Effector CD8-positive, alpha-beta T cell (primary cell): ENCODE measurements at places on chromosomes 6 and 20.

- no peak for DNase-seq
Measured at GRCh38 chr6:154996841-154997311, 1.8 kb downstream of the TIAM2 start.

GRCh38 chr6:118297821-118298220 is 250.3 kb upstream of the PLN start:
- no peak for DNase-seq

DNA sequence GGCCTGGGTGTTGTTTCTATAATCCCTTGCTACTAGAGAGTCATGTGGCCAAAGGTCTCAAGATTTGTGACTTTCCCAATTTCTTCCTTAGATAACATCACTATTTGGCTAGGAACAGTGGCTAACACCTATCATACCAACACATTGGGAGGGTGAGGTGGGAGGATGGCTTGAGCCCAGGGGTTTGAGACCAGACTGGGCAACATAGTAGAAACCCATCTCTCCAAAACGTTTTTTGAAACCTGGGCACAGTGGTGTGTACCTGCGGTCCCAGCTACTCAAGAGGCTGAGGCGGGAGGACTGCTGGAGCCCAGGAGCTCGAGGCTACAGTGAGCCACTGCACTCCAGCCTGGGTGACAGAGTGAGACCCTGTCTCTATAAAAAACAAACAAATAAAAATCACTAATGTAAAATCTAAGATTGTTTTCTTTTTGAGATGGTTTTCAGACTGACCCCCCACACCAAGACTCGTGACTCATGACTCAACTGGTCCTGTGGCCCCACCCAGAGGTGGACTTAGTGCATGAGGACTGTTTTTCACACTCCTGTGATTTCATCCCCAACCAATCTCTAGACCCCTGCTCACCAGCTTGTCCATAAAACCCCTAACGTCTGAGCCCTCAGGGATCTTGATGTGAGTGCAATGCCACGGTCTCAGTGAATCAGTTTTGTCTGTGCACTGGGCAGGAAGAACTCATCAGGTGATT is 48.3 kb upstream of the KIF16B start:
- no peak for DNase-seq

GRCh38 chr6:134703206-134703605 is 246.7 kb downstream of the ALDH8A1 start:
- no peak for DNase-seq

GRCh38 chr6:105539911-105540310 is 137.0 kb upstream of the PREP start:
- no peak for DNase-seq

GRCh38 chr6:18154507-18155149 is at the start of gene TPMT:
TSS of gene TPMT (minus strand) at chr6:18155077. CDS start at chr6:18149127, 5,950 bp downstream.
- no peak for DNase-seq

GRCh38 chr6:120484146-120484545 is 850.1 kb downstream of the TBC1D32 start:
- DNase-seq: no peak

GRCh38 chr20:16601047-16601446 is 27.8 kb upstream of the KIF16B start:
- DNase-seq: no peak

DNA sequence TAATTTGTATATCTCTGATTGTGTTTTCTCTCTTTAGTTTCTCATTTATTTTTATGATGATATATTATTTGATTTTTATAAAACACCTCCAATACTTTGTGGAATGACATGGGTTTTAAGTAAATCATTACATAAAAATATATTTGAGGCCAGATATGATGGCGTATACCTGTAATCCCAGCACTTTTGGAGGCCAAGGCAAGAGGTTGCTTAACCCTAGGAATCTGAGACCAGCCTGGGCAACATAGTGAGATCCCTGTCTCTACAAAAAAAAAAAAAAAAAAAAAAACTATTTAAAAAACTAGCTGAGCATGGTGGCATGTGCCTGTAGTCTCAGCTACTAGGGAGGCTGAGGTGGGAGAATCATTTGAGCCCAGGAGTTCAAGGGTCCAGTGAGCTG is 87.3 kb downstream of the BMP6 start:
- no peak for DNase-seq

GRCh38 chr6:149461670-149462069 is 23.1 kb downstream of the ZC3H12D start:
- DNase-seq: no peak

GRCh38 chr6:125454351-125454750 is 152.6 kb upstream of the HDDC2 start:
- DNase-seq: no peak

DNA sequence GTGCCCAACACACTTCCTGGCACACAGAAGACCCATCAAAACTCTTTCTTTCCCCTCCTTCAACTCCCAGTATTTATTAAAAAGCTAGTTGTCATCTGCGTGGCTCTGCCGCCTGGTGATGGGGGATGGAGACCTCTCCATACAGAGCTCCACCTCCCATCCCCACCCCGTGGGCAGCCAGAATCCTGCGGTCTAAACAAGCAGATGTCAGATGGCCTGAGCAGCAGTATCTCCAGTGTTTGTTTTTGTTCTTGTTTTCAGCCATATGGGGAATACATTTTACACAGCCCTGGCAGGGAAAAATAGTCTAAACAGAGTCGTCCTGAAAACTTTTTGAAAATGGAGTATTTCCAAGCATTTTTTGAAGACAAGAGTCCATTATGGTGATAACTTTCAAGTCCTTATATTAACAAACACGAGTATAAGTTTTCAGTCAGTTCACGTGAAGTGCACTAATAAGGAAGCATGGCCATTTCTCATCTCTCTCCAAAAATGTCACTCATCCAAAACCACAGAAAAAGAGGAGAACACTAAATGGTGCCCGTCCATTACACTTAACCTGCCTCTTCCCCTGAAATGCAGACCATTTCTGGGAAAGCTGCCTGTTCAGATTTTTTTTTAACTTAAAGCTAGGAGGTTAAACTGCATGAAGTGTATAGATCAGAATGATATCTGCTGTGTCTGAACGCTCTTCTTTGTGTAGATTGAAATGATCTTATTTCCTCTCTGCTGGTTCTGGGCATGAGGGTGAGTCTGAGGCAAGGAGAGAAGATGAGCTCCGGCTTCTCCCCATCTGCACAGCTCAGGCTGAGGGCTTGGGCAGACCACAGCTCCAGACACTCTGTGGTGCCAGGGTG is 91.0 kb downstream of the TCP11 start:
- no peak for DNase-seq

DNA sequence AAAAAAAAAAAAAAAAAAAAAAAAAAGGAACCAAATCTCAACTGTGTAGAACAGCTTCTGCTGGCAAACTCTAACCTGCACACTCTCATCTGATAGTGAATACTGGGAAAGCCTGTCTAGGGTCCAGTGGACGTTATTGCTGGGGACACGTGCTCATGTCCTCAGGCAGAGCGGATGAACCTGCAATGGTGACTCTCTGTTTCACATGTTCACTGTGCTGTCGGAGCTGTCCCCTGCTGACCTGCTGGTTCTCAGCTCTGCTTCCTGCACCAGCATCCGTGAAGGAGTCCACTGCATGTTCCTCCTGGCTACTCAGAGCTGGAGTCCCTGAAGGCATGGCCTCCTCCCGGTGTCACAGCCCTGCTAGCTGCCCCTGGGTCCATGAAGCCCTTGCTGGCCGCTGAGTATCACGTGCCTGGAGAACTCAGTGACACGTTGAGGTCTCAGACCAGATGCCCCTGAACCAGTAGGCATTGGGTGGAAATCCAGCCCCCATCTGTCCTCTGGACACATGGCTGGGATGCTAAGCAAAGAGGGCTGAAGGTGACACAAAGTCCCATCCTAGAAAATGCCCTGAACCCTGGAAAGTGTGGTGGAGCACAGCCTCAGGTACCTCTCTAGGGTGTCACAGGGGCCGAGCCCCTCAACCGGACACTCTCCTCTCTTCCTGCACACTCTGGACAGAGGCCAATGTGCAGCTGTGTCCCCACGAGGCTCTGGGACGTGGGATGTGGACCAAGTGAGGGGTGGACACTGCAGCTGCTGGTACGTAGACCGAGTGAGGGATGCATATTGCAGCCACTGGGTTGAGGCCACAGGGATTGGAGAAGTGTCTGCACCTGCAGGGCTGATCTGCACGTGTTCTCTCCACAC is 54.9 kb upstream of the FRMD1 start:
- no peak for DNase-seq

DNA sequence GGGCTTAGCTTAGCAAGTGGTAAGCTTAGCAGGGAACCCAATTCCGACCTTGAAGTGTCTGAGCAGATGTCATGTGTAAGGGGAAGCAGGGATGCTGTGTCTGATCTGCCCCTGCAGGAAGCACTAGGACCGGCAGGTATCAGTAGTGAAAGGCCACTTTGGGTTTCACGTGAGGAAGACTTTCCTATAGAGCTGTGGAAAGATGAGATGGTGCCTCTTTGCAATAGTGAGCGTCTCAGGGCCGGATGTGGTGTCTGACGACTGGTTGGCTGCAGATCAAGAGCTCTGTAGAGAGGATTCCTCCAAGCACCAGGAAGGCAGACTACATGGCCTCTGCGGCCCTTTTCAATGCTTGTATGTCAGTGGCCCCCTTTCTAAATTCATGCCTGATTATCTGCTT is 98.3 kb downstream of the TIAM2 start:
- no peak for DNase-seq

DNA sequence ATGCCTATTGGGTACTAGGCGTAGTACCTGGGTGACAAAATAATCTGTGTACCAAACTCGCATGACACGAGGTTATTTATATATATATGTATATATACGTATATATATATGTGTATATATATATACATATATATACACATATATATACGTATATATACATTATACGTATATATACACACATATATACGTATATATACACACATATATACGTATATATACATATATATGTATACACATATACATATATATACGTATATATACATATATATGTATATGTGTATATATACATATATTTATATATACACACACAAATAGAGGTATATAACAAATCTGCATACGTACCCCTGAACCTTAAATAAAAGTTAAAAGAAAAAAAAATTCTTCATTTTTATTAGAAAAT is 103.2 kb downstream of the ZDHHC14 start:
- DNase-seq: no peak

GRCh38 chr20:63176034-63176426 is 39.9 kb downstream of the YTHDF1 start:
- no peak for DNase-seq

DNA sequence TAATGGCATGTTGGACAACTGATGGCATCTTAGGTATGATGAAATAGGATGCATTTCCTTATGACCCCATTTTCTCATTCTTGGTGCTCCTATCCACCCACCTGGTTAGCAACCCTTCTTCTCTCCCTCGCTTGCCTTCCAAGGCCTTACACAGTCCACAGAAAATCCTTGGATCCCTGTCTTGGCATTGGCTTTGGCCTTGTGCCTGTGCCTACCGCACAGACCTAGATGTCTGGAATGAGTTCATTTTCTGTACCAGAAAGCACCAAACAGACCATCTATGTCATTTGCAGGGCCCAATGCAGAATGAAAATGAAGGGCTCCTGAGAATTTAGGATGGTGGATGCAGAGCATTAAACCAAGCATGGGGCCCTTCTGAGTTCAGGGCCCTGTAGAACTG is 99.0 kb upstream of the LAMP5 start:
- DNase-seq: no peak

DNA sequence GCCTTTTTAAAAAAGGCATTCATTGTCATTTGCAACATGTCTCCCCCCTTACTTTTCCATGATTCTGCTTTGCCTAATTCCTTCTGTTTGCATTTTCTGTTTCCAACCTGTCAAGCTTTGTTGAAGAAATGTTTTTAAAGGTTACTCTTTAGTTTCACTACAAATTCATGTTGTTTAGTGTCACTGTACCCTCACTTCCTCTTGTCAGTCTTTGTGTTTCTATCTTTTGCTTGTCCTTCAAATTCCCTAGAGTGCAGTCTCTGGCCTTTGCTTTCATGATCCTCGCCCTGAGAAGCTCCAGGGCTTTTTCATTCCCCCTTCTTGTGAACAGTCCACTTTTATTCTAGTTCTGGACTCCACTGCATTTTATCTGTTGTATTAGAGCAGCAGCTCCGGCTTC is 90.6 kb downstream of the MAP3K4 start:
- no peak for DNase-seq

DNA sequence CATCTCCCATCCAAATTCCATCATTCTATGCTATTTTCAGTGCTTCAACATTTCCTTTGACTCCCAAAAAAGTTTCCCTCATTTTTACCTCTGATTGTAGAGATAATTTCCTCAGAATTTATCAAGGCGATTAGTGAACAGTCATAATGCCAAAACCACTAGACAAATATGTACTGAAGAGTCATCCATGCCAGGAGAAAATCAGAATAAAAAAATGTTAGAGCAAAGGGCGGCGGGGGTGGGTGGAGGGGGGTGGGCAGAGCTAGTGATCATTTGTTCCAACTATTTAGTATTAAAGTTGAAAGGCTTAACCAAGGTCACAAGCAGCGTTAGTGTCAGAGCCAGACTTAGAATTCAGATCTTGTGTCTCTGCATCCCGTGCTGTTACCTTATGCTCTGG is 5.3 kb upstream of the ADGRF5 start:
- no peak for DNase-seq

GRCh38 chr20:57596998-57597939 is 23.0 kb downstream of the ZBP1 start:
- DNase-seq: peak; percentile 65

DNA sequence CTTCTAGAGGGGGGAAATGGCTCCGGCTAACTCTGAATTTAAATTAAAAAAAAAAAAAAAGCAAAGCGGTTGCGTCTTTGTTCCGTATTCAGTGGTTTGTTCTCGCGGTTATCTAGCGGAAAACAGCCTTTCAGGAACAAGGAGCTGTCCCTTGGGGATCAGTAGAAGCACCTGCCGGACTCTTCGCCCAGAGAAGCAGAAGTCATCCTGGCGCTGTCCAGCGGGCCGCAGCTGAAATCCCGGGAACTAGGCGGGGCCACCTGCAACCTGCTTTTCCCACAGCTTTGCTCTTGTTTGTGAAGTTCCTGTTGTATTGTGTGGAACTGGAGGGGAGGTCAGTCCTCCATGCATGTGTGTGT is 43.9 kb upstream of the GJE1 start:
- no peak for DNase-seq

GRCh38 chr20:16317445-16318362 is 255.5 kb downstream of the KIF16B start:
- DNase-seq: no peak

DNA sequence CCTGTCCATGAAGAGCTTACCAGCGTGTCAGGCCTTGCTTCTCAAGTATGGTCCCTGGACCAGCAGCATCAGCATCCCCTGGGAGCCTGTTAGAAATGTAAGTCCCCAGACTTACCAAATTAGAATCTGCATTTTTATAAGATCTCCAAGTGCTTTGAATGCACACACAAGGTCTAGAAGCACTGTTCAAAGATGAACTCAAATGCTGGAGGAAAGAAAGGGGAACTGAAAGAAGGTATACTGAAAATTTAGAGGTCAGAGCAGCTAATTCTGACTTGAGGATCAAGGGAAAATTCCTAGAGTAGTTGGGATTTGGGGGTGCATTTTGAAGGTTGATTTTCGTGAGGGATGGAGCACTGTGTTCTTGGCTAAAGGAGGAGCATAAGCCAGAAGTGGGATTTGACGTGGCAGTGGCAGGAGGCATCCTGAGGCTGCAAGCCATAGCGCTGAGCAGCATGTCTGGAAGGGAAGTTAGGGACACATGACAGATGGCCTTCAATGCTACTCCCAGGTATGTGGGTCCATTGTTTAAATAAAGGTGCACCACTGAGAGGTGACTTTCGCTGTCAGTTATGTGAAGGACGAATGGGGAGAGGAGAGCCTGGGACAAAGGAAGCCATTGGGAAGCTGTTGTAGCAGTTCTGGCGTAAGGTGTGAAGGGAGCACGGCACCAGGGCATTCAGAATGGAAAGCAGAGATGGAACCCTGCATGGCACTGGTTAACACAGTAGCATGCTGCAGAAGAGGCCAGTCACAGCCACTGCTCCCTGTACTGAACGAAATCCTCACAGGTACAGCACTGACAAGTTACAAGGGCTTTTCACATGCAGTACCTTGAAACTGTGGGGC is 36.2 kb downstream of the ARMC2 start:
- DNase-seq: no peak
